ENCODE measurements at places on chromosomes 4 and X. TPM values are rescaled to one million over a fixed set of nuclear protein-coding genes. Genes with fewer than 3 reads are reported as not detected.

AVPR2 gene
- total RNA-seq, result not detected

TLL1 gene
- not detected for total RNA-seq

CCDC120 gene
- total RNA-seq, result under 0.01 TPM

SAT1 gene
- total RNA-seq, result 55.9 TPM

SHROOM2 gene
- 8.1 TPM for total RNA-seq

IL21 gene
- not detected for total RNA-seq

TEX13D gene
- not detected for total RNA-seq

RTL9 gene
- 0.56 TPM for total RNA-seq

AMBN gene
- total RNA-seq, result not detected

FAM114A1 gene
- total RNA-seq, result 507 TPM

SNCA gene
- total RNA-seq, result 0.56 TPM

F8A1 gene
- 1.1 TPM for total RNA-seq

HAND2 gene
- 0.56 TPM for total RNA-seq

AFP gene
- total RNA-seq, result 1.3 TPM

SSX4B gene
- not detected for total RNA-seq

C4orf51 gene
- total RNA-seq, result not detected

ARHGAP6 gene
- 1.8 TPM for total RNA-seq

DACH2 gene
- total RNA-seq, result 4.4 TPM

XIAP gene
- total RNA-seq, result 30.0 TPM

CHST7 gene
- 2.9 TPM for total RNA-seq

STOX2 gene
- 5.4 TPM for total RNA-seq

ZBED1 gene
- total RNA-seq, result 13.6 TPM

TEX13C gene
- total RNA-seq, result not detected

TIGD4 gene
- not detected for total RNA-seq

MUC7 gene
- not detected for total RNA-seq

Measured in IMR-90 (cell line).